Placental pericyte (primary cell): ENCODE measurements at places on chromosomes 5 and 9. TPM values are rescaled to one million over a fixed set of nuclear protein-coding genes. Genes with fewer than 3 reads are reported as not detected.

The SEMA5A gene
- total RNA-seq: 31.1 and 116 TPM in 2 replicates

The FGF10 gene
- total RNA-seq: not detected in 2 replicates

The EGFLAM gene
- 3.3 and 10.1 TPM in 2 replicates for total RNA-seq

The SPRY4 gene
- 67.6 and 125 TPM in 2 replicates for total RNA-seq

The CDK7 gene
- 36.8 and 44.2 TPM in 2 replicates for total RNA-seq
